Stimulated activated CD4-positive, alpha-beta T cell treated with anti-CD3 and anti-CD28 coated beads, Interleukin-2, amount 100 ng/mL, for 24 hours (primary cell): ENCODE measurements at places on chromosomes 7 and 10.

DNA sequence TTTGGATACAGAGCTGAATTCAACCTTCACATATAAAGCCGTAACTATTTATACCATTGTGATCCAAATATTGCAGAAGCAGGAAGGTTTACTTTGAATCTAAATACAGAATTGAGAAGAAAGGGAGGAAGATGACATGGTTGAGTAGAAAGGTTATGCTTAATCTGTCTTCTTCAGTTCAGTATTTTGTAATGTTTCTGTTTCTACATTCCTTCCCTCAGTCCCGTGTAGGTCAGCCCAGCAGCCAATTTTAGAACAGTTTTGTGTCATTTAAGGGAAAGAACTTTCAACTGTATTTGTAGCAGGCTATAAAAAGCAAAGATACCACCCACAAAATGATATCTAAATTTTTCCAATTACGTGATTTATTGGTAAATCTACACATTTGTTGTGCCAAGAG is 97.4 kb downstream of the CPED1 start:
- no peak for DNase-seq

GRCh38 chr7:140231771-140232491 is 55.1 kb upstream of the KDM7A start:
- DNase-seq = no peak

- DNase-seq = no peak
Observed at GRCh38 chr7:112108981-112109380, 97.2 kb downstream of the DOCK4 start.

DNA sequence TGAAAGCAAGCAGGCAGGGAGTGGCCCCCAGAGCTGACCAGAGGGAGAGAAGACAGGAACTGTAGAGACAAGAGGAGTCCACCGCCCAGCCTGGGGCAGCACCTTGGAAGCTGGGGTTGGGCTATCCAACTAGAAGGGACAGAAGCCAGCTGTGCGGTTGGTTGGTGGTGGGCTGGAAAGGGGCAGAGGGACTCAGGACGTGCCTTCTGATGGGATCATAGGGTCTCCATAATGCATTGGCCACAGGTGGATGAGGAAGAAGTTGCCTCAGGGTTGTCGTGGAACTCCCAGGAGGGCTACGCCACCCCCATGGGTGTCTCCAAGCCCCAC is 114.0 kb upstream of the RET start:
- DNase-seq = no peak

DNA sequence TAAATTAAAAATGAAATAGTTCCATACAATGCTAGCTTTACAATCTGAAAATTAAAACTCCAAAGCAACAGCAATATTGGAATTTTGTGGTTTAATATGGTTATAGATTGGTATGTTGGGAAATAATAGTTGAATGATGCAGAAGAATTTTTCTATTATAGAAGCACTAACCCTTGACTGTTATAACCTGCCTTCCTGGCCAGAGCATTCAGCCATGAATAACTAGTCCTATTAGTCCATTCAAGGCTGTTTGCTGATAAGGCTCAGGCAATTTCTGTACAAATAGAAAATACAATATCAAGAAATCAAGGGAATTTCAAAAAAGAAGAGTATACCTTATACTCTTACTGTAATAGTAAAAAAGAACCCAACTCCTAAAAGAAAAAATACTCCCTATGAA is 101.6 kb upstream of the SP4 start:
- no peak for DNase-seq

GRCh38 chr10:14112056-14112455 is 218.7 kb downstream of the FRMD4A start:
- no peak for DNase-seq

DNA sequence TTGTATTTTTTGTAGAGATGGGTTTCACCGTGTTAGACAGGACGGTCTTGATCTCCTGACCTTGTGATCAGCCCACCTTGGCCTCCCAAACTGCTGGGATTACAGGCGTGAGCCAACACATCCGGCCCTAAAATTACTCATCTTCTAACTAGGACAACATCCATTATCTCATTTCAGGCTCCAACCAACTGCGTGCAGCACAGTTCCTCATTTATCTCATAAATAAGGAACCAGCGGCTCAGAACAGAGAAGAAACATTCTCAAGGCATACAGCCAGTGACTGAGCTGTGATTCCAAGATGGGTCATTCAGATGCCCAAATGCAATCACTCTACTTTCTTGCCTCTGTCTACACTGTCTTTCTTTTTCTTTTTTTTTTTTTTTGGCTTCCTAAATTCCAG is 356.1 kb downstream of the ELMO1 start:
- DNase-seq = no peak

- no peak for DNase-seq
Observed at GRCh38 chr10:23505797-23506465, 67.1 kb downstream of the OTUD1 start.

- DNase-seq = no peak
Observed at GRCh38 chr7:80729591-80730320, 91.3 kb downstream of the CD36 start.

GRCh38 chr10:81884856-81885255 is 9.9 kb downstream of the NRG3 start:
- no peak for DNase-seq

DNA sequence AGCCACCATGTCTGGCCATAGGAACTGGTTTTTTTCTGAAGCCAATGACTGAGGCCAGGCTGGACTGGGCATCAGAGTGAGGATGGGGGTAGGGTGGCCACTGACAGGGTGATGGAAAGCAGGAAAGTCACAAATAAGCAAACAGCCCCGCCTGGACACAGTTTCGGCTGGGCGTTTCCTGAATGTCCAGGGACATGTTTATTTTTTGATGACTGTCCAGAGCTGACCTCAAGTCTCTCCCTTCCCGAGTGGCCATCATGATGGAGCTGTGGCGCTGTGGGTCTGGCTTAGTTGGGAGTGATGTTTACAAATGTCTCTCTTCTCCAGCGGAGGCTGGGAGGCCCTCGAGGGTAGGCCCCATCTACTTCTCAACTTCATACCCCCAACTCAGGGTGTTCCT is 37.1 kb upstream of the COMTD1 start:
- no peak for DNase-seq

GRCh38 chr7:107843184-107843583 is 40.2 kb upstream of the SLC26A3 start:
- DNase-seq = no peak

DNA sequence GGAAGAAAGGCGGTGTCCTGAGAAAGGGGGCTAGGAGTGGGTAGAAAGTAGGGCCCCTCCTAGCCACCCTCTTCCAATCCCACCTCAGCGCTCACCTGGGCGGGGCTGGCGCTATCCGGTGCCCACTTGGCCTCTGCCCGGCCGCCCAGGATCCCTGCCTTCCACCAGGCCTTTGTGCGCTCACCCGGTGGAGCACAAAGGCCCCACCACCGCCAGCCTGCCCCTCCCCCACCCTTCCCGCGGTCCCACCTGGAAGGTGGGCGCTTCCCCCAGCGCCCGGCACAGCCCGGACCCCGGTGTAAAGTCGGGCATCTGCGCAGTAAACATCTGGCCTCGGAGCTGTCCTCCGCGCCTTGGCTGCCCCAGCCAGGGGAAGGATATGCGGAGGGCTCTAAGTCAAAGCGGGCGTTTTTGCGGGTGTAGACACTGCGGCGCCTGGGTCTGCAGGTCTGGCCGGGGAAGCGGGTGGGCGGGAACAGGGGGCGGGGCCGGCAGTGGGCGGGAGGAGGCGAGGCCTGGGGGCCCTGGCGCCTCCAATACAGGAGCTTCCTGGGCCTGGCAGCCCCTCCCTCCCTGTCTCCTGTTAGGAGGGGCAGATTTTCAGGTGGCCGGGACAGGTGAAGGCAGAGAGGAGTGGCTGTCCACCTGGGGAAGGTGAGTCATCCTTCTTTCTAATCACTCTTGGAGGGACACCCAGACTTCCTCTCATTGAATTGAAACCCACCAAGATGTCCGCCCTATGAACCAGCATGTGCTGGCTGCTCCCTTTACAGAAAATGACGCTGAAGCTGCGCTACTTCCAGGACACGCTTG is 49.3 kb downstream of the PNLIPRP2 start:
- no peak for DNase-seq

- DNase-seq = no peak
Observed at GRCh38 chr7:107506674-107507339, 37.0 kb downstream of the GPR22 start.

- no peak for DNase-seq
Observed at GRCh38 chr10:34551295-34551694, 263.8 kb downstream of the PARD3 start.

DNA sequence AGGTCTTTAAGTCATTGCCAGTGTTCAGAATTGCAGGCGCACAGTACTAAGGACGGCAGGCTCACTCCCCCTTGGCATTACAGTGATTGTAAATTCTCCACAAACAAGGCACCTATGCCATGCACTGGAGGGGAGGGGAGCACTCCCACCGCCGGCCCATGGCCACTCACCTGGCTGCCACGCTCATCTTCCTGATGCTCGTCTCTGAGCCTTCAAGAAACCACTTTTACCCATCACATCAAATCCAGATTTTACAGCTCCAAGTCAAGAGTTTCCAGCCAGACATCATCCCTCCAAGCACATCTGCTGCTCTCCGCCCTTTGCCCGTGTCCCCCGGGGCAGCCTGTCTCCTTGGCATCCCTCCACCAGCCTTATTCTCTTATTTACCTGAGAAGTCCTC is 350.2 kb upstream of the SHH start:
- DNase-seq = no peak

GRCh38 chr10:60569681-60570080 is 180.0 kb upstream of the ANK3 start:
- no peak for DNase-seq

DNA sequence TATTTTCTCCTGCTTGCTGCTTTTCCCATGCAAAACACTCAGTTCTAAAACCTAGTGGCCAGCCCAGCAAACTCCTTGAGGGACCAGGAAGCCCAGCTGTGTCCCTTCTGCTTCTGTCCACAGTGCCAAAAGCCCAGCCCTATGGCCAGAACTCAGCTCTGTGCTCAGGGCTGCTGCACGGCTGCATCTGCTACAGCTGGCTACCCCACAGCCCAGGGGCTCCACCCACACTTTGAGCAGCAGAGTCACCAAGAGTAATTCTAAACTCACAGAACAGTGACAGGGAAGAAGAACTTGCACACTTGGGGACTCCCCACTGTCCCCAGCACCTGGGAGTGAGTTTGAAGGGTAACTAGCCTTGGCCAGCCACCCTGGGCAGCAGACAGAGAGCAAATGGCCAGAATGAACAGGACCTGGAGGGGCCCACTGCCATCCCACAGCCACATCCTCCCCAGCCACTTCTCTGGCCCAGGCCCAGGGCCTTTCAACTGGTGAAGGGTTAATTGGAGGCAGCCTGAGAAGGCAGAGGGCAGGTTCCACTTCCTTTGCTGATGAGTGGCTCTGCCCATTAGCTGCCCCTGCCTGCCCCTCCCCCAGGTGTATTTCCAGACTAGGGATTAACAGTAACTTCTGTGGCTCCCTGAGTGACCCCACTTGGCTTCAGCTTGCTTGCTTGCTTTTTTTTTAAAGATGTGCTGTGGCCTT is 28.1 kb upstream of the TRIM8 start:
- no peak for DNase-seq
